ENCODE measurements at places on chromosomes 16 and 17.

- no peak for DNase-seq
Observed at GRCh38 chr17:78500806-78501205, 76.4 kb downstream of the DNAH17 start.

- DNase-seq = no peak
Observed at GRCh38 chr16:78906135-78906534, 694.4 kb downstream of the MAF start.

DNA sequence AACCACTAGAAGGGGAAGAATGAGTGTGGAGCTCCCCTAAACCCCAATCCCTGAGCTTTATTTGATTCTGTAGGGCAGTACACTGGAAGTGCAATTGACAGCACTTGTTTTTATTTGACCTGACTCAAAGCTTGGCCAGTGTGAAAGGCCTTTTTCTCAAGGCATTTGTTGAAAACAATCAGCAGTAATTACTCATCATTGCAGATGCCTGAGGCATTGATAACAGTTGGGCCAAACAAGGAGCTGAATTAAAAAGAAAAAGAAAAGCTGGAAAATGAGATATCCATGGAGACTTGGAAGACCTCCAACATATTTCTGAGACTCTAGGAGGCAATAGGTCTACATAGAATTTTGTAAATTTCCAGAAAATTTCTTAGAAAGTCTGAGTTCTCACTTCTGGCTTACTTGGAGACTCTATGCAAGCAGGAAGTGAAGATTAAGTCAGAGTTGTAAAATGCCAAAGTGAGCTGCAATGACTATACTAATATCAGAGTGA is 200.8 kb upstream of the KCNJ16 start:
- DNase-seq = peak; percentile 47

DNA sequence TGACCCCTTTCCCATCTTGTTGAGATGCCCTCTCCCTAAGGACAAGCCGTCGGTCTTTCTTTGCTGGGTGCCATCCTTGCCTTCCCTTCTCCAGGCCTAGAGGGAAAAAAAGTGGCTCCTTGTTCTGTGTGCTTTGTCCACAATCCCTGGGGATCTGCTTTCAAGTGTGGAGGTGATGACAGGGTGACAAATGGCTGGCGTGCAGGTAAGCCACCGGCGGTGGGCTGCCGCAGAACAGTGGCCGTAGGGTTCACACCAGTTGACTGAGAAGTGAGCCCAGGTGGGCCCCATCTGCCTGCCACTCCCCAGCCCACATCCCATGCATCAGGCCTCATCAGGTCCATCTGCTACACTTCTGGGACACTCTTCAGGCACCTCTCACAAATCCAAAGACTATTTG is 11.4 kb upstream of the CALB2 start:
- DNase-seq = no peak

DNA sequence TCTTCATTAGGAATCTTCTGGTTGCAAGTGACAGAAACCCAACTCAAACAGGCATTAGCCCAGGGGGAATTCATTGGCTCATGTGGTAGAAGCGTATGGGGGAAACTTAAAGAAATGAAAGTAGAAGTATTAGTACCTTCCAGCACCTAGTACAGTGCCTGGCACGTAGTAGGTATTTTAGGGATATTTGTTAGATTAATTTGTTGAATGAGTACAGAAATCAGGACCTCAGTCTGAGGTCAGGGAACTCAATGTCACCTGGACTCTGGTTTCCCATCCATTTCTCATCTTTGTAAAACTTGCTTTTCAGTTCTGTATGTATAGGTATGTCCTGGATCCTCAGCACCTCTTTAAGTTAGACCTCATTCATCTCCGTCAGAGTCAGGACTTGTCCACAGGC is 32.5 kb downstream of the TMC5 start:
- no peak for DNase-seq

DNA sequence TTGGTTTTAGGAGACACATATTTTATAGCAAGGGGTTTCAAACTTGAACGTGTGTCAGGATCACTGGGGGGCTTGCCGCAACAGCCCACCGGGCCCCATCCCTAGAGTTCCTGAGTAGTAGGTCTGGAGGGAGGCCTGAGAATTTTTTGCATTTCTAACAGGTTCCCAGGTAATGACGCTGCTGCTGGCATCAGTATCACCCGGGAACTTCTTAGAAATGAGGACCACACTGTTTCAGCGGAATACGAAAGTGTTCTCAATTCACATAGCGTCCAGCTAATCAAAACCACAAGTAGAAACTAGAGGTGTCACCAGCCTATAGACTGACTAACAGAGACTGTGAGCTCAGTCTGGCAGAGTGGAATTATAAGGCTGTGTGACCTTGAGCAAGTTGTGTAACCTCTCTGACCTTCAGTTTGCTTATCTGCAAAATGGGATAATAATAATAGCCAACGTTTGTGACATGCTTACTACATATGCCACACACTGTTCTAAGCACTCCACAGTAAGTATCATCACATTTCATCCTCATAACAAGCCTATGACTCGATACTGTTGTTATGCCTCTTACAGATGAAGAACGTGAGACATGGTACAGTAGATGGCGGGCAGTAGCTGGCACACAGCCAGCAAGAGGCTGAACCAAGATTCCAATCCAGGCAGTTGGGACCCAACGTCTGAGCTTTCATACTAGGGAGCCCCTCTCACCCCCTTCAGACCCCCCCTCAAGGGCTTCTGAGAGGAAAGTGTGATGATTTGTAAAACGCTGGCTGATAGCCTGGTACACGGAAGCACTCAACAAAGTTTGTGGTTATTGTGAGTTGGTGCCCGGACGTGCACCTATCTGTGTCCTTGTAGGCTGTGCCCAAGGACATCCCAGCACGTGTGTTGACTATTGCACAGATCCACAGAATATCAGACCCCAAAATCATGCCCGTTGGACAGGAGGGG is 4.6 kb upstream of the ICAM2 start:
- DNase-seq = no peak

DNA sequence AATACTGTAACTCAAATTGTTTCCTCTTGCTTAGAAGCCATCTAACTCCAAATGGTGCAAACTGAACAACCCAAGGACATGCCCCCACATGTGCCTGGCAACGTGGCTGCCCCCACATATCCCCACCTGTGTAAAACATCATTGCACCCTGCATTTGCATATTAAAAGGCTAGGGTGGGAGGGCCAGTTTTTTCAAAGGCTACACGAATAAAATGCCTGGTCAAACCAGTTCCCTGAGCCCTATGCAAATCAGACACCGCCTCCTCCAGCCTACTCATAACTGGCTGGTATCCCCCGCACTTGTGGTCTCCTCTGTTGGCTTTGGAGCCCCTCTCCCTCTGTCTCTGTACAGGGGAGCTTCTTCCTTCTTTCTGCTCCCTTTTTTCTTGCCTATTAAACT is 26.7 kb downstream of the C16orf54 start:
- DNase-seq = no peak

GRCh38 chr17:4082136-4082924 is 60.5 kb downstream of the ZZEF1 start:
- DNase-seq = no peak

GRCh38 chr16:12455287-12455798 is 348.3 kb downstream of the CPPED1 start:
- DNase-seq = peak; percentile 62

DNA sequence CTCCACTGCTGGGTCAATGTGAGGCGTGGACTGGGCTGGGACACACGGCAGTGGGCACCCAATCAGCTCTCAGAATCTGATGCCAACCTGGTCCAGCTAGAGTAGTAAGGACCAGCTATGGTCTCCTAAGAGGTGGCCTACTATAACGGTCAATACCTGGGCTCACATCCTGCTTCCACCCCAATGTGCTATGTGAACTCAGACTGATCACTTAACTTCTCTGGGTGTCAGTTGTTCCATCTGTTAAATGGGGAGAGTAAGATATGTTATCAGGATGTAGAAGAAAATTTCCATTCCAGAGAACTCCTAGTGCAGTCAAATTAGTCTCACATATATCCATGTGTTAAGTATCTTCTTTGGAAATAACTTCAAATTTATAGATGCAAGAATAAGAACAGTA is 14.2 kb downstream of the FAM117A start:
- no peak for DNase-seq

GRCh38 chr17:40516581-40517285 is 15.3 kb upstream of the TNS4 start:
- DNase-seq = no peak

DNA sequence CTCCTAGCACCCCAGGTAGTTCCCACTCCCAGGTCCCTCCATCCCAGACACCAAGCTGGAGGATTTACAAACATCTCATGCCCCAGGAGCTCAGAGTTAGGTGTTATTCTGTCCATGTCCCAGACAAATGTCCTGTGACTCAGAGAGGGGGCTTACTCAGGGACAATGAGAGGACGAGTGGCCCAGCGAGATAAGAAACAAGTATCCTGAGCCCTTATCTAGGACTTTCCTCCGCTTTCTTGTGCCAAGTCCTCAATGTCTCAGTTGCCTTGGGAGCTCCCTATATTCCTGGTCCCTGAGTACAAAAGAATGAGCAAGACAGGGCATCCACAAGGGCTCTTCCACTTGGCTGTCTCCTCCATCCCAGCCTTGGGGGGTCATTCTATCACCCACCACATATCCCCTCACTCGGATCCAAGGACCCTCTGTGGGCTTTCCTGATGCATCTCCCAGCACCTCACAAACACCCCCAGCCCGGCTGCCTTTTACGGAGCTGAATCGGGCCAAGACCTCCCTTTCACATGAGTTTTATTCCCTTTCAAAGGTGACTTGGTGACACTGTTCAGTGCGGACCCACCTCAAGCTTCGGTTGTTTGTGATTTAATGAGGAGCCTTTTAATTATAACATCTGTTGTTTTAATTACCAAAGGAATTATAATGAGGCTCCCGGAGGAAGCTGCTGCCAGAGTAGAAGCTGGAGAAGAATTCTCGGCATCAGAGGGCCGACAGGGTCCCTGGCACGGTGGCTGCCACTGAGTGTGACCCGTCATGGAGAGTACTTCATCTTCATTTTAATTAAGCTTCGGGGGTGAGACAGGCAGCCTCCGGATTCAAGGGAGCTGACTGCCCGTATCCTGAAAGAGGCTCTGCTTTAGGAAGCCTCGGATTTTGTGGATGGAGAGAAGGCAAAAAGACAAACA is 121.5 kb downstream of the WSCD1 start:
- DNase-seq = no peak

GRCh38 chr16:11051879-11052808 is 107.8 kb downstream of the CLEC16A start:
- no peak for DNase-seq

DNA sequence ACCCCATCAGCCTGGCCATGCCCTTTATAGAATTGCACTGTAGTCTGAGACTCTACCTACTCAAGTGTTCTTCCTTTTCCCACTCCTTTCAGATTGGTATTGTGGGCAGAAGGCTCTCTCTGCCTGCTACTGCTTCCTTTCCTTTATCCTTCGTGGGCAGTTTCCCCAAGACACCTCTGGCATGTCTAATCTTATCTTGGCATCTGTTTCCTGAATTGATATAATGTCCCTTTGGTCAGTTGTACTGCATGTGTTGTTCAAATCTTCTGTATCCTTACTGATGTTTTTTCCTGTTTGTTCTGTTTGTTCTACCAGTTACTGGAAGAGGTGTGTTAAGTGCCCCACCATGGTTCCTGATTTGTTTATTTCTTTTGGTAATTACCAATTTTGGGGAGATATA is 29.5 kb upstream of the MSI2 start:
- DNase-seq = no peak

DNA sequence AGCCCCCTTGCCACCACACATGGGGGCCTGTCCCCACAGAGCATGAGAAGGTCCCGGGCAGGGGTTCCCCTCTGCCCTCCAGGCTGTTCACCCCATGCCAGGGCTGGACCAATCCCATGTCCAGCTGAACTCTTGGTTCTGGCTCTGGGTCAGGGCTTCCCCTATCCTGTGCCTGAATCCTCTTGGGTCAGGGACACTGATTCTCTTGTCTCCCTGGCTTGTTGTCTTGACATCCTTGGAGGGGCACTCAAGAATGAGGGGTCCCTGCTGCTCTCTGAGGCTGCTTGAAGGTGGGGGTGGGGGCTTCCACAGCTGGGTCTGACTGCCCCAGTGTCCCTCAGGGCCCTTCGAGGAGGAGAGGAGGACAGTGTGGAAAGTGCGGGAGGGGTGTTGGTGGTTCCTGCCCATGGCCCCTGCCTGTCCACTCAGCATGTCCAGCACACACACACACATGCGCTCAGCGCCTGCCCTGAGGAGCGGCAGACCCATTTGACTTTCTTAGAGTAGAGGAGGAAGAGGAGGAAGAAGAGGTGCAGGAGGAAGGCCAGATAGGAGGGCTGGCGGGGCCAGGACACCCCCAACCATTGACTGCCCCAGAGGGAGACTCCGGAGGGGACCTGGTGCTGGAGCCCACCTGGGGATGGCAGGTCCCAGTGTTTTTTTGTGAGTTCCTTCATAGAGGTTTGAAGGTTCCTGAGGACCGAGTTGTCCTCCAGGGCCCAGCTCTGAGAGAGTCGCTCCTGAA is 47.0 kb downstream of the TNFRSF13B start:
- DNase-seq = no peak

GRCh38 chr16:30942426-30942806 is 6.5 kb upstream of the ORAI3 start:
- no peak for DNase-seq

- DNase-seq = no peak
Observed at GRCh38 chr17:32297860-32298259, 32.2 kb downstream of the RHBDL3 start.

DNA sequence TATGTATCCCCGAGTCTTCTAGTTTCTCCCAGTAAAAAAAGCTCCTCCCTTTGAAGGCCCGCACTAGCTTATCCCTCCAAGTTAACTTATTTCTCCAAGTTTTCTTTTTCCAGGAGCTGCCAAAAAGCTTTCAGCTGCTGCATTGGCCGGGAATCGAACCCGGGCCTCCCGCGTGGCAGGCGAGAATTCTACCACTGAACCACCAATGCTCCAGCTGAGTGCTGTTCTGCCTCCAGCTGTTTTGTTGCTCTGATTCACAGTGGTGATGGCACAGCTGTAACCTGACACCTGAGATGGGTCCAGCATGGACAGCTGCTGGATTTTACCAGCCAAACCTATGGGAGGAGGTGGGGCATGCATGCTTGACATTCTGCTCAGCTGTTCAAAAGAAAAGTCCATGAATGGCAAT is 22.1 kb downstream of the VAC14 start:
- peak; percentile 42 for DNase-seq

- no peak for DNase-seq
Observed at GRCh38 chr17:73462823-73463222, 151.0 kb upstream of the CDC42EP4 start.

- no peak for DNase-seq
Observed at GRCh38 chr16:84930298-84931106, 80.8 kb downstream of the ZDHHC7 start.

DNA sequence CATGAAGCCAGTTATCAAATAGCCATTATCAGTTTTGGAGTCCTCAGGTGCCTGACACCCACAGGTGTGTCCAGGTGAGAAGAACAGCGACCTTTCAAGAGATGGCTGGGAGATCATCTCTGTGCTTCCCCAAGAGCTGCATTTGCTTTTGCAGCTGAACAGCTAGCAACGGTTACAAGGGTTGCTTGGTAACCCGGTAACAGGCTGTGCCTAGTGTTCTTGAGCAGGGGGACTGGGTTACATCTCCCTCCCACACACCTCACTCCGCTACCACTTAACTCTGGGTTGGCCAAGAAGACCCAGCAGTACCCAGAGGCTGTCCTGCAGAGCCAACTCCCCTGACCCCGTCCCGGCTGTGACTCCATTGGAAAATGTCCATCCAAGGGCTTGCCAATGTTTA is 147.0 kb downstream of the SLC39A11 start:
- no peak for DNase-seq

GRCh38 chr16:12685806-12686205 is 117.9 kb downstream of the CPPED1 start:
- DNase-seq = no peak
